HS-5 (cell line): ENCODE measurements at places on chromosomes 11 and 22.
A peak's percentile ranks its signal among the peaks of the same experiment; 100 is the strongest.

- no peak for DNase-seq
Measured at GRCh38 chr22:18133452-18133851, 16.5 kb upstream of the USP18 start.

GRCh38 chr11:42576318-42576717 lies 735.5 kb upstream of the API5 start:
- no peak for DNase-seq

DNA sequence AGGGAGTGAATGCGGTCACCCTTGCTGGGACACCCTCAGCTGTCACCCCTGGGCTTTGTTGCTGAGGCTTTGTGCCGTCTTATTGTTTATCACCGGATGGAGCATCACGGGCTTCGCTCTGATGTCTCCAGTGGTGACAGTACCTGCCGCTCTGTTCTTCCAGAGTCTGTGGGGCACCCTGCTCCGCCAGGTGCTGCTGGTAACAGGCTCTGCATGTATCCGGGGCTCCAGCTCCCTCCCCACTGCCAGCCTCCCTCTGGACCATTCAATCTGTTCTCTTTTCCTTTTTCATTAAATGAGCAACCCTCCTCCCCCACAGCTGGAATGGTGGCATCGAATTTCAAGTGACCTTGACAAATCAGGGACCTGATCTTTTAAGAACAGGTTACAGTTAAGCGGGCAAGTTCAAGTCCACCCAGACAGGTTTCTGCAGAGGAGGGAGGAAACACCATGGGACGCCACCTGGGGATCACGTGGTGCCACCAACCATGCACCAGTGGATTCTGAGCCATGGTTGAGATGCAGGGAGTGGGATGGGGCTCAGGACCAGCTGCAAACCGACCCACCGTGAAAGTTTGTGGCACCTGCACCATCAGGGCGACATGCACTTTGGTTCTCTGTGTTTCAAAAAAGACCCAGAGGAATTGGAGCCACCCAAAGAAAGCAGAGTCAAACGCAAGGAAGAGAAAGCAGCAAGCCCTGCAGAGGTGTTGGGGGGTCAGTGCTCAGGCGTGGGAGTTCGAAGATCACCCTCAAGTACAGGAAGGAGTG lies 89.3 kb downstream of the BCR start:
- no peak for DNase-seq

DNA sequence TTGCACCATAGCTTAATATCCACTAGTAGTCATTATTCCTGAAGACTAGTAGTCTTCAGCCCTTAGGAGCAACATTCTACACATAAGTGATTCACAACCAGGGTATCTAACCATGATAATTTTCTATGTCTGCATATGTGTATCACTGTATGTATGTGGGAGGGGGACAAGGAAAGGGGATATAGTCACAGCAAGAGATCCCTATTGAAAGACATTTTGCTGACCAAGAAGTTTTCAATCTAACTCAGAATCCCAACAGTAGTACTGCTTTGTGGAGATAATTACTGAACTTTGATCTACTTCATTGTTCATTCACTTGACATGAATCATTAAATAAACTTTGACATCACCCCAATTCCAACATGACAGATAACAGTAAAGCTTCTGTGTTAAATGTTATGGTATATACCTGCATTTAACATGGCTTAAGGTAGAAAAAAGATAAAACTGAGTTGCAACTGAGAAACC lies 10.3 kb downstream of the PIK3C2A start:
- DNase-seq = peak; percentile 38

- DNase-seq = peak; percentile 20
Measured at GRCh38 chr11:43419460-43419859, 60.7 kb downstream of the TTC17 start.

DNA sequence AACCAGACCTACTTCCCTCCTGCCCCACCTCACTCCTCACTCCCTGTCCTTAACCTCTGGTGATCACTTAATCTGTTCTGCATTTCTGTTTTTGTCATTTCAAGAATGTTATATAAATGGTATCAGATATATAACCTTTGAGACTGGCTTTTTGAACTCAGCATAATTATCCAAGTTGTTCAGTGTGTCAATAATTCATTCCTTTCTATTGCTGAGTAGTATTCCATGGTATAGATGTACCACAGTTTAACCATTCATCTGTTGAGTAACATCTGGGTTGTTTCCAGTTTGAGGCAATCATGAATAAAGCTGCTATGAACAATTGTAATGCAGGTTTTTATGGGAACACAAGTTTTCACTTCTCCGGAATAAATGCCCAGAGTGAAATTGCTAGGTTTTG lies 34.6 kb upstream of the B3GNT6 start:
- no peak for DNase-seq

GRCh38 chr11:45146072-45147016 lies at the start of gene PRDM11:
TSS of gene PRDM11 (plus strand) at chr11:45146639. CDS start at chr11:45181767, 35,128 bp downstream.
- peak; percentile 30 for DNase-seq
